ENCODE measurements at places on chromosomes 7 and 10. TPM values are rescaled to one million over a fixed set of nuclear protein-coding genes. Genes with fewer than 3 reads are reported as not detected.

- no peak overlapping the region for H3K27ac ChIP-seq
- H3K27me3 ChIP-seq = no peaks in the 10 kb centered on the region
- DNase-seq = no peak
- no peaks in the 10 kb centered on the region for H3K4me1 ChIP-seq
These were observed 52.5 kb upstream of the SEPTIN7 start for GRCh38 chr7:35748371-35748770.

DNA sequence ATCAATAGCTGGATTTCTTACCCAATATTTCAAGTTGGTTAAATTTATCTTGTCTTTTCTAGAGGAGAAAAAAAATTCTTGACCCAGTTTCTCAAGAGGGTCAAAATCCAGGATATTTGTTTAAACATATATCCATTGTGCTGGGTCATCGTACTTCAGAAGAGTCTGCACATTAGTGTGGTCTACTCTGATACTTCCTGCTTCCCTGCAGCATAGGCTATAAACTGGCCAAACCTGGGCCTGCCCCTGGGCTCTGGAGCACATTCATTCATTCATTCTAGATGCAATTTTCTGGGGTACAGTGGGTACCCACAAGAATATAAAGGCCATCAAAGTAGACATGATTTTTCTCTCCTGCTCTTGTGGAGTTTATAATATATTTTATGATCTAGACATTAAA is 142.1 kb upstream of the WNT16 start:
- H3K27me3 ChIP-seq = no peaks in the 10 kb centered on the region
- no peak for DNase-seq
- no peak overlapping the region for H3K27ac ChIP-seq
- H3K4me3 ChIP-seq = no peak overlapping the region
- H3K36me3 ChIP-seq = no peaks in the 10 kb centered on the region

DNA sequence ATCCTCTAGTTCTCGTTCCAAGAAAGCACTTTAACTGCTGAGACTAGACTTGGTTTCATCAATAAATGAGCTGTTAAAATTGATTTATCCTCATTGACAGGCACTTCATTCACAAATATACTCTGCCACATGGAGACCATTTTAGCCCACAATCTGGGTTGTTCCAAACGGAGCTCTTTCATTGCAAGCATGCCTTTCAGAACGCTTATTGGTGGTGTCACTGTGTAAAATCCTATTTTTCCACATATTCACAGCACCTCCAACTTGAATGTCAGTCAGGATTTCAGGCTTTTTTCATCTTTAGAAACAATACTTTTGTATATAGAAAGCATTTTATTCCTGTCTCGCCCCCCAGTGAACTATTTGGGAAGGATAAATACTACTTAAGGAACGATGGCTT is 424.7 kb upstream of the NRP1 start:
- no peaks in the 10 kb centered on the region for H3K27me3 ChIP-seq
- no peak for DNase-seq
- H3K36me3 ChIP-seq = no peaks in the 10 kb centered on the region
- no peak overlapping the region for H3K4me3 ChIP-seq

DNA sequence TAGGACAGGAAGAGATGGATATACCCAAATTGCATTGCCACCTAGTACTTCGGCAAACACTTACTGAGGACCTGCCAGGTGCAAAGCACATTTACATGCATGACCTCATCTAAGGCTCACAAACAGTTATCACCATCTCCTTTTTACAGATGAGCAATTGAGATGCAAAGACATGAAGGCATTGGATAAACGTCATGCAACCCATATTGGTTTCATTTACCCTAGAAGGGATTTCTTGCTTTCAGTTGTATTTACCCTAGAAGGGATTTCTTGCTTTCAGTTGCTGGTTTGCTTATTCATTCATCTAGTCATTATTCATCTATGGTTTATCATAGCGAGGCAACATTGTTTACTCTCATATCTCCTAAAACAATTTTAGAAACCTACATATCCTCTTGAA is 52.2 kb downstream of the STEAP1B start:
- no peak for DNase-seq
- no peak overlapping the region for H3K27ac ChIP-seq
- peaks cover 4% of the 10 kb centered on the region for H3K4me1 ChIP-seq
- H3K4me3 ChIP-seq = no peak overlapping the region
- no peaks in the 10 kb centered on the region for H3K36me3 ChIP-seq

DNA sequence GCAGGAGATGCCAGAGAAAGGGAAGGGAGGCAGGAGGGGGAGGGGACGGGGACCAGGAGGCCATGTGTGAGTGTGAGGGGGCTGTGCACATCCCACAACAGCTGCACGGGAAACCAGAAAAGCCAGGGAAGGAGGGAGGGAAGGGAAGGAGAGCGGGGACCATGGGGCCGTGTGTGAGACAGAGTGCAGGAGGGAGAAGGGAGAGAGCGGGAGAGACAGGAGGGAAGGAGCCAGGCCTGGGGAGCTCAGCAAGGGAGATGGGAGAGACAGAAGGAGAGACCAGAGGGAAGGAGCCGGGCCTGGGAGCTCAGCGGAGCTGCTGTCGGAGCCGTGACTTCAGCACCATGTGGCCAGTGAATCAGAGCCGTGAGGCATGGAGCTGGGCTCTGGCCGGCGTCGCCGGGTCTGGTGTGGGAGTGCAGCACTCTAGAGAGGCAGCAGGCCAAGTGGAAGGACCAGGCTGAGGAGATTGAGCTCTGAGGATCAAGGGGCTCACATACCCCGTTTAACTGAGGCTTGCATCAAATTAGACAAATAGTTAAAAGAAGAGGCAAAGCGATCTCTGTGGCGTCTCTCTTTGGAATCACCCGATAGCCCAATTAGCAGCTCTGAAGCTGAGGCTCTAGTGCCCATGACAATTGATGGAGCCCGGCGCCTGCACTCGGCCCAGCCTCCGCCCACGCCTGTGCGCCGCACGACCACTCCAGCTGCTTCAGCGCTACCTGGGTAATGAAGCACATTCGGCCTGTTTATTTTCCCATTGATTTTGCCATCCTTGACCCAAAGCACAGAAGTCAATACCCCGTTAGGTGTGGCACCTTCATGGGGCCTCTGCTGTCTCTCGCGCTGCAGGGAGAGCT is 150.4 kb downstream of the MAD1L1 start:
- no peak overlapping the region for H3K27ac ChIP-seq
- no peaks in the 10 kb centered on the region for H3K4me1 ChIP-seq
- H3K36me3 ChIP-seq = no peaks in the 10 kb centered on the region
- DNase-seq = no peak
- no peaks in the 10 kb centered on the region for H3K27me3 ChIP-seq
- no peak overlapping the region for H3K4me3 ChIP-seq

PRF1 gene
- polyA plus RNA-seq = 65.0 TPM

DNA sequence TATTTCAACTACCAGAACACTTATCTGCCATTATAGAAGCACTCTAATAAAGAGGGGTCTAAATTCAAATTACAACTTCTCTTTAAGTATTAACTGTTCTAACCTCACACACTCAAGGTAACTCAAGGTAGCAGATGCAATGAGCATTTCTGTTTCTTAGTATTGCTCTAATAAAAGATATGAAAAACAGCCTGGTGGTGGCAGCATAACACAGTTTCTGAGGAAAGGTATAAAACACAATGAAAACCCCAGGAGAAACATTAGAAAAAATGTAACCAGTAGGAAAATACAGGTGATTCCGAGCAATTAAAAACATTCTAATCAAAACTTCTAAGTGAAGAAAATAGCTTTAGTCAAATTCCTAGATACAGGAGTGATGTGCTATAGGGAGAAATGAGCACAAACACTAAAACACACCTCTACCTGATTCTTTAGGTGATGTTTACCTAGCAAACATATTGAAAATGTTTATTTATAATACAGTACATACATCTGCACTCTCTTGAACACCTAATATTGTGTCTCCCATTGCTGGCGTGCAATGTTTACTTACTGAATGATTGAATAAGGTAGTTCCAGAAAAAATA is 3.5 kb downstream of the MKRN1 start:
- H3K36me3 ChIP-seq = peaks cover 8% of the 10 kb centered on the region
- no peaks in the 10 kb centered on the region for H3K27me3 ChIP-seq
- H3K27ac ChIP-seq = no peak overlapping the region
- H3K4me3 ChIP-seq = no peak overlapping the region
- peaks cover 25% of the 10 kb centered on the region for H3K4me1 ChIP-seq

DNA sequence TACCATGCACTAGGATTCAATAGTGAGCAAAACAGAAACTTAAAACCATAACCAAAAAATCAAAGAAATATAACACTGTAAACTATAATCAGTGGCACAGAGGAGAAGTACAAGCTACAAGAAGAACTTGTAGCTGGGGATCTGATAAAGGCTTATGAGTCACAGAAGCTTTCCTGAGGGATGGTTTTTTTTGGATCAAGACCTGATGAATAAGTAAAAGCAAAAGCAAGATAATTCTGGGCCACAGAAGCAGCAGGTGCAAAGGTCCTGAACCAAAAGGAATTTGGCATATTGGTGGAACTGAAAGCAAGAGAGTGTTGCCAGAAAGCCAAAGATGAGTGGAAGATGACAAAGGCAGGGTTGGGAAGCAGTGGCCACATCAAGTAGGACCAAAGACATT is 37.4 kb upstream of the BET1 start:
- no peak overlapping the region for H3K27ac ChIP-seq
- no peaks in the 10 kb centered on the region for H3K36me3 ChIP-seq
- no peaks in the 10 kb centered on the region for H3K4me1 ChIP-seq
- no peaks in the 10 kb centered on the region for H3K27me3 ChIP-seq
- no peak overlapping the region for H3K4me3 ChIP-seq
- DNase-seq = no peak

CLRN3 gene
- not detected for polyA plus RNA-seq

- no peak for DNase-seq
- H3K4me3 ChIP-seq = no peak overlapping the region
- H3K27ac ChIP-seq = no peak overlapping the region
- H3K4me1 ChIP-seq = no peaks in the 10 kb centered on the region
- H3K36me3 ChIP-seq = no peaks in the 10 kb centered on the region
These were observed 143.6 kb downstream of the CDK14 start for GRCh38 chr7:90739716-90740115.

DNA sequence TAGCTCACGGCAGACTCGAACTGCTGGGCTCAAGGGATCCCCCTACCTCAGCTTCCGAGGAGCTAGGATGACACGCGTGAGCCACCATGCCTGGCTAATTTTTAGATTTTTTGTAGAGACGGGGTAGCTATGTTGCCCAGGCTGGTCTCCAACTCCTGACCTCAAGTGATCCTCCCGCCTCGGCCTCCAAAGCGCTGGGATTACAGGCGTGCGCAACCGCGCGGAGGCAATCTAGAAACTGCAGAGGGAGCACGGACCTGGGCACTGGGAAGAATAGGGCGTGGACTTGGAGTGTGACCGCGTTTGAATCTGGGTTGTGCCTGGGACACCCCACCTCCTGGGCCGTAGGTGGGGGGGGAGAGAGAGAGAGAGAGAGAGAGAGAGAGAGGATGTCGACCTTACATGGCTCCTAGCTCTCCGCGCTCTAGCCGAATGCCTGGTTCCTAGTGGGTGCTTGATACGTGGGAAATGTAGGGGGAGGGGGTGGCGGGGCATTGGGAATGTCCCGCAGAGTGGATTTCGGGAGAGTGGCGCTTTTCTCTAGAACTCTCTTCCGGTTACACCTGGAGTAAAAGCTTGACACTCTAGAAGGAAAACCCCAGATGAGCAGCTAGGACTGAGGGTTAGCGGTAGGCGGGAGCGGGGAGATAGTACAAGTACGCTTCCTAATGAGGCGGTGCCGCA is 1.2 kb upstream of the MAP3K8 start:
- no peaks in the 10 kb centered on the region for H3K27me3 ChIP-seq
- H3K27ac ChIP-seq = peak overlapping the region; percentile 88
- H3K36me3 ChIP-seq = no peaks in the 10 kb centered on the region
- peaks cover 47% of the 10 kb centered on the region for H3K4me1 ChIP-seq
- no peak for DNase-seq

SFMBT2 gene
- 1.7 TPM for polyA plus RNA-seq

DNA sequence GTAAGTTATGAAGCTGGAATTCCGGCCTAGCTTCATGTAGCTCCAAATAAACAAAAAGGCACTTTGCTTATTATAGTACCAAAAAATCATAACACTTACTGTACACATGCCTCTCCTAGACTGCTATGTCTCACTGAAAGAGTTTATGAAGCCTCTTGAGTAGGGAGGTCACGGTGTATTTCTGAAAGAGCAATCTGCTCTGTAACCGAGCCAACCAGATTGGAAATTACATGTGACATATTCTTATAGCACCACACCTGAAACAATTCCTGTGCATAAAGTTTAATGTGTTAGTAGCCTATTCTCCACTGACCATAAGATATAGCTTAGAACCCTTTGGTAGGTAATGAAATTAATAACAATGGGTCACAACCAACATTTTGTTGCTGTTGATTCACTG is 1.3 kb upstream of the FAM3C start:
- no peaks in the 10 kb centered on the region for H3K27me3 ChIP-seq
- H3K4me1 ChIP-seq = peaks cover 13% of the 10 kb centered on the region
- DNase-seq = no peak
- no peaks in the 10 kb centered on the region for H3K36me3 ChIP-seq

DNA sequence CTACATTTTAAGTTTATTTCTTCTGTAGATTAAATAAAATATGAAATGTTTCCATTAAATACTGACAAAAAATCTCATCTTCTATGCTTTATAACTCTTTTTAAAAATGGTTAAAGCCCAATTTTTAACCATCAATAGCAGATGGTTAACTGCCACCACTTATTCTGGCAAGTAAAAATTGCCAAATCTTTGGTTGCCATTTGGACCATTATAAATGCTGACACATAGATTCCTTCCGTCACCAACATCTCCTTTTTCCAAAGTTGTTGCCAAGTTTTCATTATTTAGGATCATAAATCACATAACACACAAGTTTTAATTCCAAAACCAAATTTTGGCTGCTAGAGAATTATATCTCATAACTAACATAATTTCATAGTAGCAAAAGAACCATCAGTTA is 1614.3 kb downstream of the REEP3 start:
- no peak overlapping the region for H3K4me3 ChIP-seq
- no peak overlapping the region for H3K27ac ChIP-seq

- H3K4me1 ChIP-seq = peaks cover 35% of the 10 kb centered on the region
- DNase-seq = no peak
- peak overlapping the region; percentile 81 for H3K27ac ChIP-seq
- H3K27me3 ChIP-seq = no peaks in the 10 kb centered on the region
- H3K36me3 ChIP-seq = no peaks in the 10 kb centered on the region
These were observed 553 bp upstream of the ADD3 start for GRCh38 chr10:110007161-110007700.

DNA sequence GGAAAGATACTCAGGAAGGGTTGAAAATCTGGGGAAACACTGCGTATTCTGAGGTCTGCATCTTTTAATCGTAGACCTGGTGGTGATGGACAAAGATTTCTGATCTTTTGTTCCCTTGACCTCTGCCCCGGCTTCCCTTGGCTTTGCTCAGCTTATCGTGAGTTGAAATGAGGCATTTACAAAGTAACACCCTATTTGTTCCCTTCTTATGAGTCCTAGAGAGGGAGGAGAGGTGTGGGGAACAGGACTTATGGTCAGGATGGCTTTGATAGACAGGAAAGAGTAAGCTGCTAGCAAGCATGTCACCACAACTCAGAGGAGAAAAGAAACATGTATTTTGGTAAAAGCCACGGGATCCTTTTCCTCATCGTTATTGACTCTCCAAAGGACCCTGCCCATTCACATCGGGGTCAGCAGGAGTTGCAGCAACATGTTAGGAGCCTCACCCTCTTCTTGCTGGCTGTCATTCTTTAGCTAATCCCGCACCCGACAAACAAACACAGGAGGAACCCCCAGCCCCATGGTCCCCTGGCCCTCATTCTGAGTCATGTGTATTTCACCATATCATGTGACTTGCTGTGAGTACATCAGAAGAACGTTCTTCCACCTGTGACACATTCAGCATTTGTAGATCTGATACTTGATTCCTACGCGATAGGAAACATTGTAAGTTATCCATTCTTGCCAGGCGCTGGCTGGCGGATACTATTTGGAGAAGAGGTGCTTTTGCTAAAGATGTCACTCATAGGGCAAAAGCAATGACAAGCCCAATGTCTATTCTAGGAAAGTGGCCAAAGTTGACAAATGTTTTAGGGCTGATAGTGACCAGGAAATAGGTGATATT is 170.1 kb downstream of the RTKN2 start:
- H3K4me1 ChIP-seq = no peaks in the 10 kb centered on the region
- H3K4me3 ChIP-seq = no peak overlapping the region

Measured in CD4-positive, alpha-beta memory T cell (primary cell).